Activated CD4-positive, alpha-beta T cell treated with anti-CD3 and anti-CD28 coated beads, Interleukin-2, Interleukin-6, amounts not matched to agents 100 ng/mL and 50 ng/mL, durations not matched to agents 16 hours and 8 hours (primary cell): ENCODE measurements at places on chromosomes 3 and 15.

- no peak for DNase-seq
These were observed 36.7 kb upstream of the ZBTB38 start for GRCh38 chr3:141331377-141332318.

DNA sequence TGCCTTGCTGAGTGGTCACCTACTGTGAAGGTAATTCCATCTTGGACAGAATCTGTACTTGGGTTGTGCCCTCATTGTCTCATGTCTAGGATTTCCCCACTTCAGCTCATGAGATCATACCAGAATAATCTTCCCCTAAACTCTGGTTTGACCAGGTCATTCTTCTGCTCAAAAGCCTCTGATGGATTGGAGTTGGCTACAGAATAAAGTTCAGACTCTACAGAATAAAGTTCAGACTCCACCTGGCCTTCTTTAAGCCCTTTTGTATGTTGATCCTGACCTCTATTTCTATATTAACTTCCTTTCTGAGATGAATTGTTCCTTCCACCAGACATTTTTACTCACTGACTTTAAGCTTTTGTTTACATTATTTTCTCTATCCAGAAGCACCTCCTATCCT lies 6.4 kb upstream of the GLCE start:
- DNase-seq = no peak

DNA sequence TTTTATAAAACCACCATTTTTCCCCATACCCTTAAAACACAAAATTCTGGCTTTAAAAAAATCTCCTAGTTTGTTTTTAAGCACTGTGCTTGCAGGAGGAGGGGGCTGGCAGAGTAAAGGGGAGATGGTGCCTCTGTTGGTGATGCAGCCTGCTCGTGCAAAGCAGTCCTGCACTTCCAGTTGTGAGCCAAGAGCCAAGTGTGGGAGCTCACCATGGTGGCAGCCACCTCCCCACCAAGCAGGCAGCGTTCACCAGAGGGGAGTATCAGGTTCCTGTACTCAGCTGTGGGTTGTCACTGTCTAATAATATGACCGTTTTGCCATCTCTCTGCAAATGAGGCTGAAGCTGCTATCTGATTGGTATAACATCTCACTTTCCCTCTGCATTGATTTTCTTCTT lies 164.8 kb downstream of the SYNPR start:
- DNase-seq = no peak

- DNase-seq = no peak
These were observed 43.2 kb downstream of the GOLGA8S start for GRCh38 chr15:23397779-23398178.

DNA sequence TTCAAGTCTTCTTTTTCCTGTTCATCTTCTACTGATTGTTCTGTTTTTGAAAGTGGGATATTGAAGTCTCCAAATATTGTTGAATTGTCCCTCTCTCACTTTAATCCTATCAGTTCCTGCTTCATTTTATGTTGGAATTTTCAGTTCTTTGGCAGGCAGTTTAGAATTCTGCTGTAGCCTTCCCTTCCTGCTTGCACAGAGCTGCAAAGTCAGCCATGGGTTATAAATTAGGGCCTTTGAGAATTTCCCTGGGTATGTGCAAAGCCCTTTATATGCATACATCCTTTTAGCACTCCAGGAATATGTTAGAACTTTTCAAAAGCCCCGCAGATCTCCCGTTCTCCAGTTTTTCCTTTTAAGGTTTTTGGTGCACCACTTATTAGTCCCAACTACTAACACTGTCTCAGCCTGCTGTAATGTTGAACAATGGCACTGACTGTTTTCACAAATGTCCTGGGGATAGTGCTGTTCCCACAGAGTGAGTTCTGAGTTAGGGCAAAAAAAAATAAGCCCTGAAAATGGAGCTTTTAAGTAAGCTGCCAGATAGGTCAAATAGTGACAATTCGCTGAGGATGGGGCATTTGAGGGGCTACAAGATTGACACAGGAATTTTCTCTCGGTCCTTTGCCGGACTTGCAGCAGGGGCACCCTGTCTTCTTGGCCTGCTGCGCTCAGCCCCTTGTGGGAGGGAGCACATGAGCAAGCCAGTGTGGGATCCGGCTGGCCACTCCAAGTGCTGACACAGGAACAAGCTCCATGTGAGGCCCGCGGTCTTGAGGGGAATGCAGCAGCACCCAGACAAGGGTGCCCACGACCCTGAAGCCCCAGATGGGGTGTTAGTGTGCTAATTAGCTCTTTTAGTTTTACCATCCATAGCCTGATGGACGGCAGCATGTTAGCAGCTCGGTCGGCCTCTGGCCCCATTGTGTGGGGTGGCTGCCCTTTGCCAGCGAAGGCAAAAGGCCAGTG lies 96.0 kb downstream of the VPS8 start:
- DNase-seq = no peak

DNA sequence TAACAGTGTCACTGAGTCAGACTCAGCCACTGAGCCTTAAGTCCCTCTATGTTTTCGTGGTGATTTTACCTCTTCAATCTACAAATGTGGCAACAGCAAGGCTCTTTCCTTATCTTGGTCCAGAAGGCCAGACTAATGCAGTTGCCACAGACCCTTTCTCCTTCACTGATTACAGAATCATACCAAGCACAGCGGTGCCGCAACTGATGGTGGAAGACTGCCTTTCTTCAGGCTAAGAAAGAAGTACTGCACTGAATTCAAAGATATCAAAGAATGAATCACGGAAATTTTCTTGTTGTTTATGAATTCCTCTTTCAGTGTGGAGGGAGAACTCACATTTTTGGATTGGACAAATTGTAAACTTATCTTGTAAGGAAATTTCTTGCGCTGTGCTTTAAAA lies 18.6 kb downstream of the DCP1A start:
- DNase-seq = no peak

GRCh38 chr15:71294251-71294910 lies 179.1 kb downstream of the THSD4 start:
- no peak for DNase-seq
